Left ventricle myocardium inferior (tissue), 1 donor: ENCODE measurements at places on chromosomes 4 and X. TPM values are rescaled to one million over a fixed set of nuclear protein-coding genes. Genes with fewer than 3 reads are reported as not detected.

DNA sequence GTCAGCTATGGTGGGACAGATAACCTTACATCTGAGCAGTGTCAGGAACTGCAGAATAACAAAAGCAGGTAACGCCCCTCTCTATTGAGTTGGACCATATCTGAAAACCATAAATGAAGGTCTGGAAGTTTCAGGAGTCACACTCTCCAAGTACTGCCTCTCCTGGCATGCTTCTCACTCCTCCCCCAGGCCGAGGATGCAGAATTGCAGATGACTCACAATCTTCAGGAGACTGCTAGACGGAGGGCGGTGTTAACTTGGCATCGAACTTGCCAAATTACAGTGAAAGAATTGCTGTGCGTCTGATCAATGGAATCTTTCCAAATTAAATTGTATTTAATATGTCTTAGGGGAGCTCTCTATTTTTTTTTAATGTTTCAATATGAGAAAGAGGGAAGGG, 67.1 kb upstream of the TRIM2 start:
- no peak for DNase-seq
- no peaks in the 10 kb centered on the region for H3K36me3 ChIP-seq
- H3K4me1 ChIP-seq = no peaks in the 10 kb centered on the region
- H3K4me3 ChIP-seq = no peak overlapping the region
- peaks cover 5% of the 10 kb centered on the region for H3K27me3 ChIP-seq

- no peaks in the 10 kb centered on the region for H3K27me3 ChIP-seq
- H3K36me3 ChIP-seq = no peaks in the 10 kb centered on the region
- no peak overlapping the region for H3K4me3 ChIP-seq
- no peak overlapping the region for H3K27ac ChIP-seq
- no peak for DNase-seq
Measured at GRCh38 chr4:165457793-165458192, 79.0 kb downstream of the CPE start.

PLP1 gene
- total RNA-seq = 7.0 TPM

- H3K27me3 ChIP-seq = no peaks in the 10 kb centered on the region
- peak overlapping the region; percentile 75 for H3K27ac ChIP-seq
- DNase-seq = peak; percentile 80
Measured at GRCh38 chr4:38062088-38062775, 102.0 kb downstream of the PTTG2 start.

ARR3 gene
- not detected for total RNA-seq

DIAPH2 gene
- 9.3 TPM for total RNA-seq

DNA sequence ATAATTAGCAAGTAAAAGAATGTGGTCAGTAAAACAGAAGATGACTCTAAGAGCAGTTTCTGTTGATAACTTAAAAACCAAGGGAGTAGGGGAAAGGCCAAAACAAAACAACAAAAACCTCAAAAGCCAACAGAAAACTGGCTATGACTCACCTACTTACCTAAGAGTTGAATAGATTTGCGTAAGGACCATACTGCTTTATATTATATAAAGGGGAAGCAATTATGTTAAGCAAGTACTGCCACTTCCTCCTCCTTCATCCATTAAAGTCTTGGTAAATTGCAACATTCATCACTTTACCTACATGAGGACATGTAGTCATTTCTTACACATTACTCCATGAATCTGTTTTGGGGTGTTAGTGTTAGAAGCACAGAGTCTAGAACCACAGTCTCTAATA, 85.9 kb upstream of the FAM47A start:
- H3K4me3 ChIP-seq = no peak overlapping the region
- H3K27me3 ChIP-seq = no peaks in the 10 kb centered on the region
- no peaks in the 10 kb centered on the region for H3K36me3 ChIP-seq
- no peak overlapping the region for H3K27ac ChIP-seq
- DNase-seq = no peak

PALLD gene
- 871 TPM for total RNA-seq

- peaks cover 19% of the 10 kb centered on the region for H3K4me1 ChIP-seq
- DNase-seq = no peak
- H3K27ac ChIP-seq = no peak overlapping the region
- H3K27me3 ChIP-seq = no peaks in the 10 kb centered on the region
- H3K4me3 ChIP-seq = no peak overlapping the region
Measured at GRCh38 chr4:122777846-122778673, 45.6 kb downstream of the BBS12 start.

FAM156A gene
- total RNA-seq = 12.1 TPM

DNA sequence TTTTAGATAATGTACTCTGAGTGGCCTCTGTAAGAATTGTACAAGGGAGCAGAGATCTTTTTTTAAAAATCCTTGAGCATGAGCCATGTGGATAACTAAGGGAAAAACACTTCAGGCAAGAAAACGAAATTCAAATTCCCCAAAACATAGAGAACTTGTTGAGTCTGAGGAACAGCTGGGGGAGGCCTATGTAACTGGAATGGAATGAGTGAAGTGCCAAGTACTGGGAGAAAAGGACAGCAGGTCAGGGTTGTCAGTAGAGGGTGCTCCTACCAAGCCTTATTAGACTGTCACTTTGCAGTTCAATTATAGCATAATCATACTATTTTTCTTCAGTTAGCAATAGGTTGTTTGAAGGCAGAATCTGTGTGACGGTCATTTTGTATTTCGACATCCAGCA, 135.1 kb downstream of the ARHGAP6 start:
- DNase-seq = no peak
- H3K4me3 ChIP-seq = no peak overlapping the region
- H3K27ac ChIP-seq = peak overlapping the region; percentile 16
- no peaks in the 10 kb centered on the region for H3K27me3 ChIP-seq
- H3K36me3 ChIP-seq = no peaks in the 10 kb centered on the region
- H3K4me1 ChIP-seq = no peaks in the 10 kb centered on the region

- peak overlapping the region; percentile 13 for H3K4me3 ChIP-seq
- H3K27me3 ChIP-seq = no peaks in the 10 kb centered on the region
- peaks cover 11% of the 10 kb centered on the region for H3K4me1 ChIP-seq
- DNase-seq = no peak
- H3K27ac ChIP-seq = no peak overlapping the region
Measured at GRCh38 chr4:165627548-165627947, 245.5 kb upstream of the TLL1 start.

DNA sequence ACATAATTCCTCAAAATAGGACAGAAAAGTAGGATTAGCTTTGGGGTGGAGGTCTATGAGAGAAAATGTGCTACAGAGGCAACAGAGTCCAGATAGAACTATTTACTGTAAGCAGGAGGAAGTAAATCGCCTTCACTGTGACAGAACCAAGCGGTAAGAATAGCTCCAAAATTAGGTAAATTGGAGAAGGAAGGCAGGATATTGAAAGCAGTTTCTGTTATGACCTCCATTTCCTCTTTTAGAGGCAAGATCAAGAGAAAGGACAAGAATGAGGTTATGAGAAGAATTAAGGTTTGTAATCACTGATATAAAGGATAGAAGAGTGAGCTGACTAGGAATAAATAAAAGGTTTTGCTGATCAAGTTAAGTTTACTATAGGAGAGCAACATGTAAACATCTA, 44.1 kb upstream of the NEUROG2 start:
- no peaks in the 10 kb centered on the region for H3K4me1 ChIP-seq
- H3K36me3 ChIP-seq = no peaks in the 10 kb centered on the region
- DNase-seq = no peak

DNA sequence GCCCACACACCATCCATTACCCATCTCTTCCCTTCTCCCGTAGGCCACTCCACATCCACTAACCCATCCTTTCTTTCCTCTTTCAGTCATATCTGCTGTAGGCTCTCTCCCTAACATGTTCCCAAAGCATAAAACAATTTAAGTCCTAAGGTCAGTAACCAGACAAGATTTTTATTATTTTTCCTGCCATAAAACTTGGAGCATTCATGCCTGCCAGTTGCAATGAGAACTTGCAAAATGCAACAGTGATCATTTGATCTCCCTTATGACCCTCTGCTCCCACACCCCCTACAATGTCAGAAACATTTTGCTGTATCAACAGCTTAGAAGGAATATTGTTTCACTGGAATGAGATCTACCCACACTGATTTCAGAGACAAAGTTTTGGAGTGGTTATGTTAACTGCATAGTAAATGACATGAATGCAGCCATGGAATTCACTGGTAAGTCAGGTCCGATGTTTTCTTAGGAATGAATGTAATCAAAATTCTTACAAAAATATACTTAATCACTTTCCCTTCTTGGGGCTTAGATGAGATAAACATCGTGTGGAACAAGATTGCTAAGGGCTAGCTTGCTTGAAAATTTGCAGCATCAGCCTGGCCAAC, 5.7 kb downstream of the NIPAL1 start:
- no peaks in the 10 kb centered on the region for H3K36me3 ChIP-seq
- peaks cover 2% of the 10 kb centered on the region for H3K27me3 ChIP-seq
- no peak for DNase-seq
- no peak overlapping the region for H3K27ac ChIP-seq

FDCSP gene
- total RNA-seq = not detected

SPANXB1 gene
- not detected for total RNA-seq

FMR1NB gene
- total RNA-seq = not detected

GRCh38 chrX:63560601-63561218, 209.6 kb upstream of the SPIN4 start:
- peaks cover 20% of the 10 kb centered on the region for H3K4me1 ChIP-seq
- no peaks in the 10 kb centered on the region for H3K36me3 ChIP-seq
- peak overlapping the region; percentile 76 for H3K4me3 ChIP-seq
- DNase-seq = peak; percentile 35

DNA sequence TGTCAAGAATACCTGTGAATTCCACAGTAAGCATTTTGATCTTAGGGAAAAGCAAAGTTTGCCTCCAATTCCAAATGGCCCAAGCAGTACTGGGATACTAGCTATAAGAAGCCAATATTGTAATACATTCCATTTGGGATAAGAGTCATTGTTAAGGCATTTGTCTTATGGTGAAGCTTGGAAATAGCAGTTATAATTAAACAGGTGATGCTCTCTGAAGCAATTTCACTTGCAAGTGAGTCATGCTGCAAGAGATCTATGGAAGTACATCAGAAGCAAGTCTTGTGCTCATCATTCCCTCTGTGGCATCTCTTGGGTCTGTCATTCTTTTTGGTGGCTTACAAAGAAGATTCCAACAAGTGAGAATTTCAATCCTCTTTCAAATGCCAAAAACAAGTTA, 386.4 kb upstream of the RPS6KA3 start:
- H3K27ac ChIP-seq = no peak overlapping the region
- H3K4me3 ChIP-seq = no peak overlapping the region
- no peaks in the 10 kb centered on the region for H3K36me3 ChIP-seq
- DNase-seq = no peak
- H3K4me1 ChIP-seq = no peaks in the 10 kb centered on the region
- no peaks in the 10 kb centered on the region for H3K27me3 ChIP-seq

DNA sequence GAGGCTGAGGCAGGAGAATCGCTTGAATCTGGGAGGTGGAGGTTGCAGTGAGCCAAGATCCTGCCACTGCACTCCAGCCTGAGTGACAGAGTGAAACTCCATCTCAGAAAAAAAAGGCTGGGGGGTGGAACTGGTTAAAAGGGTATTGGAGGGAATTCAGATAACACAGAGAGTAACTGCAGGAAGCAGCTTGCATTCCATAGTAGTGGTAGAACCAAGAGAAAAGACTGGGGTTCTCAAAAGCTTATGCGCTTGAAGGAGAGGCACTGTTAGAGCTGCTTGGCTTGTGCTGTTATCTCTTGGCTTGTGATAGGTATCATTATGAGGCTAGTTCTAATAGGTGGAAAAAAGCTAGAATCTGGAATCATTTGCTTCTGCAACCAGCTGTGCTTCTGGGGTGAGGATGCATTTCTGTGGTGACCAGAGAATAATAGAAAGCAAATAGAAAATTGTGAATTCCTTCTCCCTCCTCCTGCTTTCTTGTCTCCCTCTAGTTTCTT, 91.2 kb upstream of the ELOVL6 start:
- no peak overlapping the region for H3K27ac ChIP-seq
- DNase-seq = no peak
- H3K27me3 ChIP-seq = peaks cover 15% of the 10 kb centered on the region
- H3K36me3 ChIP-seq = no peaks in the 10 kb centered on the region
- no peaks in the 10 kb centered on the region for H3K4me1 ChIP-seq

SPATA4 gene
- total RNA-seq = 0.55 TPM

DNA sequence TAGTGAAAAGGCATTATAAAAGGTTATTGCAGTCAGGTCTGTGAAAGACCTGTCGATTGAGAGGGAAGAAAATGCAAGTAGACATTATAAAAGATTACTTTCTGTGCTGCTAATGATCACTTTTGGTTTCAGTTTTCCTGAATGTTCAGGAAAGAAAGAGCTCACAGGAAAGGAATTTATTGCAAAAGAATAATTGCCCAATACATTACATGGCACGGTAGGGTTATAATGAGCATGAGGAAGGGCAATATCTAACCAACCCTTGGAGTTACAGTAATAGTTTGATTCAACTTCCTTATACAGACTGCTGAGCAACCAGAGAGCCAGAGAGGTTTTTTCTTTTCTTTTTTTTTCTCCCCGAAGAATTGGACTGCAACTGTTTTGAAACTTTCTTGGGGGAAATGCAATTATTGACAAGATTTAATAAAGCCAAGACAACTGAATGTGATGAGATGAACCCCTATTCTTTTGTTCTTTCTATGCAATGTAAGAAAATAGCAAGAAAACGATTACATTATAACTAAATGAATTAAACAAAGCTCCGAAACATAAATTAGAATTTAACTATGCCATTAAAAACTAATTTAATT, 247.0 kb downstream of the C4orf33 start:
- H3K27ac ChIP-seq = no peak overlapping the region
- H3K27me3 ChIP-seq = peaks cover 28% of the 10 kb centered on the region
- H3K4me3 ChIP-seq = no peak overlapping the region
- H3K4me1 ChIP-seq = no peaks in the 10 kb centered on the region
- no peaks in the 10 kb centered on the region for H3K36me3 ChIP-seq

CBLL2 gene
- total RNA-seq = not detected

- no peak overlapping the region for H3K27ac ChIP-seq
- H3K36me3 ChIP-seq = no peaks in the 10 kb centered on the region
- no peak overlapping the region for H3K4me3 ChIP-seq
- no peaks in the 10 kb centered on the region for H3K27me3 ChIP-seq
- no peak for DNase-seq
Measured at GRCh38 chrX:3415011-3415410, 68.6 kb upstream of the MXRA5 start.

DNA sequence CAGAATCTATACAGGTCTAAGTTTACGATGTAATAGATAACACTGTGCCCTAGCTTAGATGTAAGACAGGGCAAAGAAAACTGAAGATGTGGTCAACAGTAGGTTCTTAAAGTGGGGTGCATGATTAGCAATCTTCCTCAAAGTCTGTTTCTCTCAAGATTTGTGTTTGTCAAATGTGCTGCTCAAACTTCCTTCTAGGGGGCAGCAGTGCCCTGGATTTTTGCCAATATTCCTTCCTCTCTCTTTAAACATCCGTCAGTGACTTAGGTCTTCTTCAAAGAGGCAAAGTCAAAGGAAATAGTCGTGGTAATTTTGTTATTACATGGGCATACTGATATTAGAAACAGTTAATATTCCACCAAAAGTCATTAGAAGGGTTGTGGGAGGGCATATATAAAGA, 4.2 kb upstream of the PDHA2 start:
- H3K27me3 ChIP-seq = no peaks in the 10 kb centered on the region
- no peaks in the 10 kb centered on the region for H3K36me3 ChIP-seq
- no peaks in the 10 kb centered on the region for H3K4me1 ChIP-seq
- H3K27ac ChIP-seq = no peak overlapping the region

- H3K36me3 ChIP-seq = no peaks in the 10 kb centered on the region
- H3K27ac ChIP-seq = no peak overlapping the region
- no peak overlapping the region for H3K4me3 ChIP-seq
- no peaks in the 10 kb centered on the region for H3K27me3 ChIP-seq
- no peak for DNase-seq
Measured at GRCh38 chrX:914206-914605, 283.6 kb downstream of the SHOX start.

GRCh38 chr4:76029300-76029699, 6.0 kb upstream of the CXCL10 start:
- H3K4me1 ChIP-seq = no peaks in the 10 kb centered on the region
- H3K4me3 ChIP-seq = no peak overlapping the region
- DNase-seq = no peak
- H3K36me3 ChIP-seq = no peaks in the 10 kb centered on the region

XAGE1A gene
- total RNA-seq = not detected
